ENCODE measurements at places on chromosomes 7 and 10. TPM values are rescaled to one million over a fixed set of nuclear protein-coding genes. Genes with fewer than 3 reads are reported as not detected.

- DNase-seq, result peak; percentile 16
Measured at GRCh38 chr7:17009007-17009719, 127.4 kb upstream of the AGR3 start.

- DNase-seq, result no peak
Measured at GRCh38 chr10:118115701-118116100, 69.0 kb upstream of the RAB11FIP2 start.

DNA sequence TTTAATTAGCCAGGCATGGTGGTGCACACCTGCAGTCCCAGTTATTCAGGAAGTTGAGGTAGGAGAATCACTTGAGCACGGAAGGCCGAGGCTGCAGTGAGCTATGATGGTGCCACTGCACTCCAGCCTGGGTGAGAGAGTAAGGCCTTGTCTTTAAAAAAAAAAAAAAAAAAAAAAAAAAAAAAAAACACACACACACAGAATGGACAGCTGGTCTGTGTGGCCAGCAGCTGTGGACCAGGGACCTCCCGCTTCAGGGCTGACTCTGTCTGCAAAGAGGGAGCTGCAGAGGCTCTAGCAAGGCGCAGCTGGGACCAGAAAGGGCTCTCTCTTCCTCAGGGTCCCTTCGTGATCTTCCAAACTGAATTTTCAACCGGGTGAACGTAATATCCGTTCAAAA lies 53.6 kb upstream of the DNAAF5 start:
- no peak for DNase-seq

DNA sequence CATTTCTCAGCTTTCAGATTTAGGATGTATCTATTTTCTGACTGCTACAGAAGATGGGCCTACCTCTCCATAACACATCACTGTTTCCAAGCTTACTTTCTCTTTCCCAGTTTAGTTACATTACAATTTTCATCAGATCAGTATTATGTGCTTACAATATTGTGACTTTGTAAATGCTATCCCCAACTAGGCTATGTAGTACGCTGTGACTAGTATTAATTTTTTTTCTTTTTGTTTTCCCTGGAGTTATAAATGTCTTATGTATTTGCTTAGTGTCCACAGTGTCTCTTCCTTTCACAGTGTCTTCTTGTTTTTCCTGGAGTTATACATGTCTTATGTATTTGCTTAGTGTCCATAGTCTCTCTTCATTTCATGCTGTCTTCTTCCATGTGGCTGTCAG lies 188.9 kb downstream of the PTPRN2 start:
- no peak for DNase-seq

DNA sequence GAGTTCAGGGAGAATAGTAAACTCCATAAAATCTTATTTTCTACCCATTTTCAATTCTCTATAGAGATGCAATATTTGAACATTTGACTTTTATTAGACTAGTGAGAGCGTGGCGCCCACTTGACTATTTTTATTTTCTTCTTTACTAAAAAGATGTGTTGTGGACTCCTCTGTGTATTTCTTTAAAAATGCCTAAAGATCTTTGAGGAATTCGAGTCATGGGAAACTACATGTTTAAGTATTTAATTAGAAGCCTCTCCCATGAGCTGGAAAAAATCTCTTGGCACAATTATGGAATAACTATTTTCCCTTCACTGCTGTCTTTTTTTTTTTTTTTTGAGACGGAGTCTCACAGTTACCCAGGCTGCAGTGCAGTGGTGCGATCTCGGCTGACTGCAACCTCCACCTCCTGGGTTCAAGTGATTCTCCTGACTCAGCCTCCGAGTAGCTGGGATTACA lies 124.2 kb downstream of the ARHGAP12 start:
- DNase-seq, result no peak

GRCh38 chr10:96992721-96993120 lies 160.6 kb downstream of the LCOR start:
- DNase-seq, result no peak

- no peak for DNase-seq
Measured at GRCh38 chr7:48505051-48505450, 333.8 kb downstream of the ABCA13 start.

GRCh38 chr10:69716711-69717560 lies 84.8 kb upstream of the COL13A1 start:
- peak; percentile 79 for DNase-seq

DNA sequence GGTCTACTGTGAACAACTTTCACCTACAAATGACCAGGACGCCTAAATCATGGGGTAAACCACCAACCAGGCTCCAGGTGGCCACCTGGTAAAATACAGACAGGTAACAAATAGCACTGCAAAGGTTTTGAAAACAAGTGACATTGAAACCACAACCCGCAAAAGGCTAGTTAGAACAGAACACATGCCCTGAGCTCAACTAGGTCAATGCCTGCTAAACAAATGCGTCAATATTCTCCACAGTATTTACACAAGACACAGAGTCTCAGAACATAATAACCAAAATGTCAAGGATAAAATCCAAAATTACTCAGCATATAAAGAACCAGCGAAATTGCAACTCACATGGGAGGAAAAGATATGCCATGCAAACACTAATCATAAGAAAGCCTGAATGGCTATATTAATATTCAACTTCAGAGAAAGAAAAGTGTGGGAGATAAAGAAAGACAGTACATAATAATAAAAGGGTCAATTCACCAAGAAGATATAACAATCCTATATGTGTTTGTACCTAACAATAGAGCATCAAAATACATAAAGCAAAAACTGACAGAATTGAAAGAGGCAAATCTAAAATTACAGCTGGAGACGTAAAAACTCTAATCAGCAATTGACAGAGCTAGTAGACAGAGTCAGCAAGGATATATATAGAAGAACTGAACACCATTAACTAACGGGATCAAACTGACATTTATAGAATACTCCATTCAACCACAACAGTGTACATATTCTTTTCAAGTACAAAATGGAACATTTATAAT lies 47.6 kb downstream of the SMURF1 start:
- no peak for DNase-seq

DNA sequence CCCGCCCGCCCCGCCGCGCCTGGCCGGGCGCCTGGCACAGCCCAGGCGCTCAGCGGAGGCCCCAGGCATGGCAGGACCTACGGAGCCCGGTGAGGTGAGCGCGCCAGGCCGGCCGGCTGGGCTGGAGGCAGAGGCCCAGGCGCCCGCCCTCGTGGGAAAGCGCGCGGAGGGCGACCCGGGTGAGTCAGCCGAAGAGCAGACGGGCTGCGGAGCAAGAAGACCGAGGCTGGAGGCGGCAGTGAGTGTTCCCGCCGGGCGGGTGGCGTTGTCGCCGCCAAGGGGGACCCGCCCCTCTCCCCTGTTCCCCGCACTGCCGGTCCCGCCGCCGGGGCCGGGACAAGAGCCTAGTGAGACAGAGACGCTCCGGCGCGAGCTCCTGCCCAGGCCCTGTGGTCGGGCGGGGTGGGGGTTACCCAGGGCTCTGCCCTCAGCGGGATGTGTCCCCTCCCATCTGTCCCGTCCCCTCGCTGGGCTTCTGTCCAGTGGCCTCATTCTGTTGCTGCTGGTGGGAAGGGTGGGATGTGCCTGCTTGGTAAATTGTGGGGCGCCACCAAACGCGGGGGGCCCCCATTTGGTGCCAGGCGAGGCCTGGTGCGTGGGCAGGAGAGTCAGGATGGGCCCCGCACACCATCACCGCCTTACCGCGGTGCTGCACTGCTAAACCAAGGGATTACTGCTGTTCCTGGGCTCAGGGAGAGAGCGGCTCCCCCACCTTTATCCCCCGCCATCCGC lies 17.0 kb upstream of the NODAL start:
- peak; percentile 89 for DNase-seq

The ABCB1 gene
- polyA plus RNA-seq, result 6.5 TPM

The ASIC3 gene
- 2.1 TPM for polyA plus RNA-seq

The PLXNA4 gene
- polyA plus RNA-seq, result 1.9 TPM

The PPP1R17 gene
- polyA plus RNA-seq, result not detected

The CDC14C gene
- polyA plus RNA-seq, result not detected

The CALHM1 gene
- not detected for polyA plus RNA-seq
